ENCODE measurements at places on chromosomes 13 and 19.
A peak's percentile ranks its signal among the peaks of the same experiment; 100 is the strongest.

DNA sequence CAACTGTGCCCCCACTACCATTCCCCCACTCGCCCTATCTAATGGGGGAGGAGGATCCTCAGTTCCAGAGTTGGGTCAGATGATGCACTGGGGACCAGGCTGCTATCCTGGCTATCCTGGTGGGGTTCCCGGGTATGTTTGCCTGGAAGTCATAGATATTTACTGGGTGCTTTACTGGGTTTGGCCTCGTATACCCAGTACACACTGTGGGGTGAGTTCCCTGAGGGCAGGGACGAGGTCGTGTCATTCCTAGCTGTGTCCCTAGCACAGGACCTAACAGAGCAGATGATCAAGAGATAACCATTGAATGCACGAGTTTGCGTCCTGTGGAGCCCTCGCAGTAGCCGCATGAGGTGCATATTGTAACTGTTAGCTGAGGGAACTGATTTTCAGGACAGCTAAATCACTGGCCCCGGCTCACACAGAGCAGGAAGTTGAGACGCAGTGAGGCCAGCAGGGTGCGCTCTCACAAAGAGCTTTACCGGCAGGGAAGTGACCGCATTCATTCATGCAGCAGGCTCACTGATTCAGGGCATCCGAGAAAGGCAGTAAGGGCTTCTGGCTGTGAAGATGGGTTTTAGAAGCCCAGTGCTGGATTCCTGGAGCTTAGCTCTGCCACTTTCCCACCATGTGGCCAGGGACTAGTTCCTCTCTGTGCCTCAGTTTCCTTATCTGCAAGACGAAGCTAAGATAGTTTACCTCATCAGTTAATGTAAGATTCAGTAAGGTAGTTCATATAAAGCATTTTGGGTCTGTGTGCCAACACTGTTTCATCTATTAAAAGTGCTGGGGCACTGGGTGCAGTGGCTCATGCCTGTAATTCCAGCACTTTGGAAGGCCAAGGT is 6.0 kb downstream of the RUVBL2 start:
- DNase-seq: no peak

GRCh38 chr13:75417012-75417384 is 65.0 kb downstream of the TBC1D4 start:
- no peak for DNase-seq

GRCh38 chr19:2335848-2336247 is 7.4 kb downstream of the SPPL2B start:
- DNase-seq: no peak

DNA sequence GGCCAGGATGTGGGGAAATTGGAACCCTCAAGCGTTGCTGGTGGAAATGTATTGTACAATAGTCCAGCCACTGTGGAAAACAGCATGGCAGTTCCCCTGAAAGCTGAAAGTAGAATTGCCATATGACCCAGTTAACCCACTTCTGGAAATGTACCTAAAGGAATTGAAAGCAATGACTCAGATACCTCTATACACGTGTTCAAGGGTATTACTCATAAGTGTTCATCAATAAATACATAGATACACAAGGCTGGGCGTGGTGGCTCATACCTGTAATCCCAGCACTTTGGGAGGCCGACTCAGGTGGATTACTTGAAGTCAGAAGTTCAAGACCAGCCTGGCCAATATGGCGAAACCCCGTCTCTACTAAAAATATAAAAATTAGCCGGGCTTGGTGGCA is 71.9 kb upstream of the IRS2 start:
- no peak for DNase-seq

- no peak for DNase-seq
Observed at GRCh38 chr13:111948281-111948680, 118.7 kb upstream of the SOX1 start.

DNA sequence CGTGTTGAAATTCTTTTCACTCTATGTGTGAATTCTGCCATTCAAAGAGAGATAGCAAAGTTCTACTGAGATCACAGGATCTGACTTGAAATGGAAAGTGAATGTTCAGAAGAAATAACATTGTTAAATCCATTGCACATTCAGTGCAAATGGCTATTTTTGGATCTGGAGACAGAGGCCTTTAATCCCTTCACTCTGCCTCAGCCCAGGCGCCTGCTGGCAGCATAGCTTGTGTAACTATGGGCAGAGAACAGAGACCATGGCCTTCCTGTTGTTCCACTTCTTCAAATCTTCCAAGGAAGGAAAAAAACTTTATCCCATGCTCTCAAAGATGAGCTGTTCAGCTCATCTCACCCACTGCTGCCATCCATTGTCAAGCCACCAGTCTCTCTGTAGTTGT is 265.4 kb downstream of the LMO7 start:
- no peak for DNase-seq

- DNase-seq: no peak
Observed at GRCh38 chr19:42111811-42112210, 20.4 kb downstream of the POU2F2 start.

DNA sequence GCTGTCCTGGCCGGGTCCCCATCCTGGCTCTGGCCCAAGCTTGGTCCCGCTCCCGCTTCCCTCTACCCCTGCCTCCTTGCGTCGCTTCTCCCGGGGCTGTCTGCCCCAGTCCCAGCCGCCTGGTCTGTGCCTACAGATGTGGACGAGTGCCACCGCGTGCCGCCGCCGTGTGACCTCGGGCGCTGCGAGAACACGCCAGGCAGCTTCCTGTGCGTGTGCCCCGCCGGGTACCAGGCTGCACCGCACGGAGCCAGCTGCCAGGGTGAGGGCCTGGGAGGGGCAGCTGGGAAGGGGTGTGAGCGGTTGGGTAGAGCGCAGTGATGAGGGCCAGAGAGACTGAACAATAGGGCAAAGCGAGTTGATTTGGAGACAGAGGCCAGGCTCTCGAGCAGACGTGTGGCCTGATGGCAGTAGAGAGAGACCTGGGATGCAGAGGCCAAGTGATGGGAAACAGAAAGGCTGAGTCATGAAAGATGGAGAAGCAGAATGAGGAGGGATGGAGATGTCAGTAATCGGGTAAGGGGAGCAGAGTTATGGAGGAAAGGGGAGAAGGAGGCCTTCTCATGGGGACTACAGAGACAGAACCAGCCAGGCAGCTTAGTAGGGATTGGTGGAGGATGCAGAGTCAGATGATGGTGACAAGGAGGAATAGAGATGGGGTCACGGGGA is 9.4 kb downstream of the LTBP4 start:
- DNase-seq: no peak

DNA sequence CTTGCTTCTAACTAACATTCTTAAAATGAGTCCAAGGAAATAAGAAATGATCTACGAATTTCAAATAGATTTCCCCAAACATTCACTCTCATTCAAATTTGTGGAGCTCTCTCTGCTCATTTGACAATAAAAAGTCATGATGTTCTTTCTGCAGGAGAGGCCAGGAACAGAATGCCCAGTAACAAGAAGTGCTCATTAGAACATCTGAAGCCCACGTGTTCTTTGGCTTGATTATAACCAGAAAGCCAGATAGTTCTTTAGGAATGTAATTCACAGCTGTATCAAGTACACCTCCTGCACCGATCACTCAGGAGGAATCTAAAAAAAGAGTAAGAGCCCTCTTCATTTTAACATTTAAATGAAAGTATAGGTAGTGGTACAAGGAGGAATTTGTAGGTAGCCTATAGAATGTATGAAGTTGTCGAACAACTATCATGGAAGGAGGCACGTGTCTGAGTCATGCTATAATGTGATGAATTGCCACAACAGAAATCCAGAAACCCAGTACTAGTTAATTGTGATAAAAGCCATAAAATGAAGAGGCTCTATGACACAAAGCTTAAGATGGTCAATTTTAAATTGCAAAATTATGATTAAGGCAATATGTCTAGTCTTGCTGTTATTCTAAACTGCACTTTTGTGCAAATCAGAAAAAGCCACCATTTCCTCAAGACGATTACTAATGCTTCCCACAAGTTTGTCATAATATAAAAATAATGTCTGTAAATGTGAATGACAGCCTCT is 12.8 kb downstream of the MEDAG start:
- no peak for DNase-seq

DNA sequence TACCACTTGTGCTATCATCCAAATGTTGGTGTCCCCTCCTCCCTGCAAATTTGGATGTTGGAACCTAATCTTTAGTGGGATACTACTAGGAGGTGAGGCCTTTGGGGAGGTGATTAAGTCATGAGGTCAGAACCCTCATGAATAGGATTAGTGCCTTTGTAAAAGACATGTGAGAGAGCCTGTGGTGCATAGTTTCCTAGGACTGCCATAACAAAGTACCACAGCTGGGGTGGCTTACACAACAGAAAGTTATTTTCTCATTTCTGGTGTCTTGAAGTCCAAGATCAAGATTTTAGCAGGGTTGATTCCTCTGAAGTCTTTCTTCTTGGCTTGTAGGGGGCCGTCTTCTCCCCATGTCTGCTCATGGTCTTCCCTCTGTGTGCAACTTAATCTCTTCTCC is 562.6 kb upstream of the ARGLU1 start:
- no peak for DNase-seq

- no peak for DNase-seq
Observed at GRCh38 chr13:20150561-20150960, 10.3 kb downstream of the GJA3 start.

GRCh38 chr19:15144046-15144646 is 36.9 kb downstream of the SYDE1 start:
- DNase-seq: no peak

- no peak for DNase-seq
Observed at GRCh38 chr13:49627831-49628652, at the start of gene ARL11. ARL11 (plus strand) TSS chr13:49628507; CDS start chr13:49630448, 1,941 bp downstream.

GRCh38 chr13:99028890-99029289 is 51.0 kb upstream of the DOCK9 start:
- no peak for DNase-seq

DNA sequence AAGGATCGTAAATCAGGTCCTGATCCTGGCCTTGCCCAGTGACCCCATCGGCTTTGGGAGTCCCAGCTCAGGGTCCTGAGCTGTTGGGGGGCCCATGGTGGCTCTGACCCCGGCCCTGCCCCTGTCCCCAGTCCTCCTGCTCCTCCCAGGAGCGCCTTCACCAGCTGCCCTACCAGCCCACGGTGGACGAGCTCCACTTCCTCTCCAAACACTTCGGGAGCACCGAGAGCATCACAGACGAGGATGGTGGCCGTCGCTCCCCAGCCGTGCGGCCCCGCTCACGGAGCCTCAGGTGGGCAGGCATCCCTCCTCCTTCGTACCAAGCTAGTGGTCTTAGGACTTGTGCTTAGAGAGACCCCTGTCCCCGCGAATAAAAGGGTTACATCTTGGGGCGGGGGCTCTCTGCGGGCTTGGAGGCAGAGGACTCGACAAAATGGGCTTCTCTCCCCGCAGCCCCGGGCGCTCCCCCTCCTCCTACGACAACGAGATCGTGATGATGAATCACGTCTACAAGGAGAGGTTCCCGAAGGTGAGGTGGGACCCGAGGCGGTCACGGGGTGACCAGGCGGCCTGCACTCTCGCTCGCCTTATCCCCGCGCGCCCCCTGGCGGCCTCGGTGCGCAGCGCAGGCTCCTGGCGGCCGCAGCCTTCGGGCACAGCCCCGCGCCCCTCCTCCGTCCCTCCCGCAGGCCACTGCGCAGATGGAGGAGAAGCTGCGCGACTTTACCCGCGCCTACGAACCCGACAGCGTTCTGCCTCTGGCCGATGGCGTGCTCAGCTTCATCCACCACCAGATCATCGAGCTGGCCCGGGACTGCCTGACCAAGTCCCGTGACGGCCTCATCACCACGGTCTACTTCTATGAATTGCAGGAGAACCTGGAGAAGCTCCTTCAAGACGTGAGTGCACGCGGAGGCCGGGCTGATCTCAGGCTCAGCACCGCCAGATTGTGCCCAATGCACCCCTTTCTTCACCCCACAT is 9.1 kb downstream of the MAST1 start:
- DNase-seq: peak; percentile 31

GRCh38 chr13:50126263-50126992 is 111.2 kb downstream of the KCNRG start:
- DNase-seq: no peak

GRCh38 chr19:50647879-50648615 is 1.2 kb upstream of the C19orf81 start:
- no peak for DNase-seq

DNA sequence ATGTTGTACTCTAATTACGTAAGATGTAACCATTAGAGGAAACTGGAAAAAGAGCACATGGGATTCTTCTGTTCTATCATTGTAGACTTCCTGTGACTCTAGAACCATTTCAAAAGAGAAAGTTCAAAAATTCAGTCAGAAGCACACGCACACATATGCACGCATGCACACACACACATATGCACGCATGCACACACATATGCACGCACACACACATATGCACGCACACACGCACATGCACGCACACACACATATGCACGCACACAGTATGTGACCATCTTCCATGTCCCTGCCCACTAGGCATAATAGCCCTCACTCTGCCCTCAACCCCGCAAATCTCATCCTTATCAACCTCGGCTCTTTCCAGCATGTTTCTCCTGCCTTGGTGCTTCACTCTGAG is 14.0 kb downstream of the GP6 start:
- DNase-seq: no peak

DNA sequence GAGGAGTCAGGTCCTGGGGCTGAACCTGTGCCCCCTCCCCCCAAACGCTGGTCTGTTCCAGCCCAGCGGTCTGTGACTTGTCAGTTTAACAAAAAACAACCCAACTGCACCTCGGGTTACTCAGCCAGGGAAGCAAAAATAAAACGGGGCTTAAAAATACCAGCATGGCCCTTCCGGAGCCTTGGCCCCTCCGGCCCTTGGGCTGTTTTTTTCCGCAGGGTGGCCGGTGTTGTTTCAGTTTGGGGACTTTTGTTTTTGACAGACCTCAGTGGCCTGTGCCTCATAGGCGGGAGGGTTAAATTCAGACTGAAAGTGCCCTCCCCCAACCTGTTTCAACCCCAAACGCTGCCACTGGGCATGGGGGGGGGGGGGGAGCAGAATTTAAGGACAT is 4.0 kb downstream of the TCF3 start:
- DNase-seq: no peak

GRCh38 chr19:31083105-31083504 is 266.1 kb downstream of the TSHZ3 start:
- DNase-seq: no peak

- DNase-seq: no peak
Observed at GRCh38 chr19:17249887-17250548, 4.3 kb upstream of the NR2F6 start.

DNA sequence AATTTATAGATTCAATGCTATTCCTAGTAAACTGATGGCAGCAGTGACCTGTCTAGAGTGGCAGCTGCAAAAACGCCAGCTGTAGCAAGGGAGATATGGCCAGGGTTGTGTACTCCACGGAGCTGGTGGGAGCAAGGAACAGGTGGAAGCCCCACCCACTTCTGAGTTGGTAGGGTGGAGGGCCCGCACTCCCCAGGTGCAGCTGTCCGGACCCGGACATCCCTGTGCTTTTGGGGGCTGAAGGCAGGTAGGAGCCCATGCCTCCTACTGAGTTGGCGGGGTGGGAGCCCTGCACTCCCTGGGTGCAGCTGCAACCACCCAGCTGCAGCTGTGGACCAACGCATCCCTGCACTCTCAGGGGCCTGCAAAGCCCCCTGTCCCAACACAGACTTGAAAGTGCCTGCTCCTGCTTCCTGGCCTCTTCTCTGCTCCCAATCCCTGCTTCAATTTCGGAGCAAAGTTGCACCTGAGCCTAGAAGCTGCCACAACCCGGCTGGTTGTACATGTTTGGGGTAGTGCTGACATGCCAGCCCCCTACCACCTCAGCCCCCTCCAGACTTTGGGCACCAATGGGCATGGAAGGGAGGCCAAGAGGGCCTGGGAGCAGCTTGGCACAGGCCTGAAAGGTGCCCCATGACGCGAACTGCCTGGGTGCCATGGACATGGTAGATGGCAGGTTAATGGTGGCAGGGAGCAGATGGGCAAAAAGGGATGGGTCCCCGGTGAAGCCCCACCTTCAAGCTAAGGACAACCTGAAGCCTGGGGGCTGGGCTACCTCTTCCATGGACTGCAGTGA is 19.8 kb downstream of the UGGT2 start:
- DNase-seq: no peak

All from AG09319 (cell line).